ENCODE measurements at places on chromosomes 4 and X.
A peak's percentile ranks its signal among the peaks of the same experiment; 100 is the strongest.

GRCh38 chrX:74924449-74925224 is 615 bp downstream of the NEXMIF start:
- no peak for DNase-seq

- peak; percentile 22 for DNase-seq
Observed at GRCh38 chr4:94304365-94304971, 38.2 kb downstream of the HPGDS start.

- no peak for DNase-seq
Observed at GRCh38 chrX:129763666-129764065, 16.1 kb upstream of the SASH3 start.

- no peak for DNase-seq
Observed at GRCh38 chr4:38745881-38746280, 36.9 kb downstream of the TLR10 start.

- DNase-seq = peak; percentile 80
Observed at GRCh38 chr4:67393699-67394281, 151.5 kb downstream of the CENPC start.

GRCh38 chr4:41181037-41181436 is 33.3 kb downstream of the APBB2 start:
- no peak for DNase-seq

GRCh38 chr4:154406018-154406795 is 85.4 kb downstream of the DCHS2 start:
- no peak for DNase-seq

GRCh38 chr4:70948665-70949260 is 44.7 kb upstream of the DCK start:
- DNase-seq = no peak

- DNase-seq = no peak
Observed at GRCh38 chr4:56971383-56971782, 6.0 kb downstream of the NOA1 start.

DNA sequence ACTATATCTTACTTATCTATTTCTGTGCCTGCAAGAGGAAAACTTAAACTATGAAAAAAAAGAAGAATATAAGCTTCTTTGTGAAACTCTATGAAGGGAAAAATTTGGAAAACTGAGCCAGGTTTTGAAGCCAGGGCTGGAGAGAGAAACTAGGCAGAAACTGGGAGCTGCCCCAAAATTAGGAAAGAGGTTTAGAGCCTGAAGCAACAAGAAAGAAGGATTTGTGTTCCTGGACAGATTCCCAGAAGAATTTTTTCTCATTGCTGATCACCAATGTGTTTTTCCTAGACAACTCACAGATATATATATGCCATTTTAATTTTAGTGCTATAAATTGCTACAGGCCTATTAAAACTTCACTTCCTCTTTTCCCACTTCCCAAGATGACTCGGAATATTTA is 245.0 kb upstream of the GEMIN8 start:
- no peak for DNase-seq

DNA sequence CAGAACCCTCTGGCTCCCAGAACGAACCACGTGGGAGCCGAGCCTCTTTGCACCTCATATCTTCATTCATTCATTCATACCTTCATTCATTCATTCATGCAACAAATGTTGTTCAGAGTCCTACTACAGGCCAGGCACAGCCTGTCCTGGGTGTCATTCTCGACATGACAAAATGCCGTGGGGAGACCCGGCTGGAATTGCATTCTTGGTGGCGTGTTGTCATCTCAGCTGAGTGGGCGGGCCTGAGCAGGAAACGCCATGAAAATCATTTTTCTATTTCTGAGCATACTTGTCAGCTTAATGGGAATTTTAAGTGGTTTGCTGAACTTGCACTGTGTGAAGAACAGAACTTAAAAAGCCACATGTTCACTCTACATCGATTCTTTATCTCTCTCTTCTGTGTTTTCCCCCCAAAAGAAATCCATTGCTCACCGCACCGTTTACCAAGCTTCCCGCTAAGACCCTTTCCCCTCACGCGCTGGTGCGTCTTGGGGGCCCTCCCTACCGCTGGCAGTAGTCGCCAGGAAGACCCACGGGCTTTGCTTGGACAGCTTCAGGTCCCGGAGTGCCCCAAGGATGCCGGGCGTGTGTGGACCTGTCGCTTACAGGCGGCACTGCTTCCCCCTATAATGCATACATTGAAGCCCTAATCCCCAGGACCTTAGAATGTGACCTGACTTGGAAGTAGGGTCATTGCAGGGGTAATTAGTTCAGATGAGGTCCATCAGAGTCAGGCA is 41.6 kb upstream of the HMX1 start:
- no peak for DNase-seq

GRCh38 chr4:37891260-37892159 is 626 bp downstream of the TBC1D1 start:
- DNase-seq = no peak

DNA sequence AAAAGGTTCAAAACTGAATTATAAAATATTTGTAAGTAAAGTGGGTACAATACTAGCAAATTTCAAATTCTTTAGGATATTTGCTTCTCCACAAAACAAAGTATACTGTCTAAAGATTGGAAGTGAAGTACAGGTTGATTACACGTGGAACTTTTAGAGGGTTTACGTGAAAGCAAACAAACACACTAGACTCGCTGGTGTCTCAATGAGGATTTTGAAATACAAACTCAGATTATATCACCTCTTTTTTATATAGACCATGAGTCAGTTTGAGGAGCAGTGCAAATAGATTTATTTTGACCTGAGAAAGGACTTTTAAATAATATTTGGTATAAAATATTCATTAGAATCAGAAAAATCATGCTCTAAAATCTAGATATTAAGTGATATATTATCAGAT is 185.0 kb downstream of the SPOCK3 start:
- DNase-seq = no peak

Data from SK-N-MC (cell line).